SIG-M5 (cell line): ENCODE measurements at places on chromosomes 2 and 18.

- no peak for DNase-seq
Measured at GRCh38 chr2:208266553-208266893, 468 bp downstream of the PIKFYVE start.

DNA sequence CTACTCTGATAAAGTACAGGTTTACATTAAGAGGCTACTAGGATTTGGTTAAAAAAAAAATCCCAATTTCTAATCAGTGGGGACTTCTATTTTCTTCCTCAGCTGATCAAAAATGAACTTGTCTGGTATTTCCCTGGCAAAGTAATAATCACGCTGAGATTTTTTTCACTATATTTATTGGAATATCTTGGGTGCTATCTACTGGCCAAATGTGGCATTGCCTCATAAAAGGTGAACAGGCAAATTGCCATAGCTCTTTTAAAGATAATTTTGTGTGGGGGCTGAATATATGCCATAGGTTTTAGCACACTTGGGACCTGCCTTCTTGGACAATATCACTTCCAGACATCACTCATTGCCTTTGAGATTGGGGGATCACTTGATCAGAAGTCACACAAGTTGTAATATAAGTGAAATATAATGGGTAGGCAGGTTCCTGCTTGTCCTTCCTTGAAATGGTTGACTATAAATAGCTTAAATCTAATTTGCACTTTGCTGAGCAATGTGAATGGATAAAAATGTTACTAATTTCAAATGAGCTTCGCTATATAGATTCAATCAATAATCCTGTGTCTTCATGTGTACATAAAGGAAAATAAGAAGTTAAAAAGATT is 7.0 kb upstream of the NXPH2 start:
- DNase-seq, result no peak

GRCh38 chr2:209411718-209412117 is 12.1 kb upstream of the MAP2 start:
- DNase-seq, result no peak

DNA sequence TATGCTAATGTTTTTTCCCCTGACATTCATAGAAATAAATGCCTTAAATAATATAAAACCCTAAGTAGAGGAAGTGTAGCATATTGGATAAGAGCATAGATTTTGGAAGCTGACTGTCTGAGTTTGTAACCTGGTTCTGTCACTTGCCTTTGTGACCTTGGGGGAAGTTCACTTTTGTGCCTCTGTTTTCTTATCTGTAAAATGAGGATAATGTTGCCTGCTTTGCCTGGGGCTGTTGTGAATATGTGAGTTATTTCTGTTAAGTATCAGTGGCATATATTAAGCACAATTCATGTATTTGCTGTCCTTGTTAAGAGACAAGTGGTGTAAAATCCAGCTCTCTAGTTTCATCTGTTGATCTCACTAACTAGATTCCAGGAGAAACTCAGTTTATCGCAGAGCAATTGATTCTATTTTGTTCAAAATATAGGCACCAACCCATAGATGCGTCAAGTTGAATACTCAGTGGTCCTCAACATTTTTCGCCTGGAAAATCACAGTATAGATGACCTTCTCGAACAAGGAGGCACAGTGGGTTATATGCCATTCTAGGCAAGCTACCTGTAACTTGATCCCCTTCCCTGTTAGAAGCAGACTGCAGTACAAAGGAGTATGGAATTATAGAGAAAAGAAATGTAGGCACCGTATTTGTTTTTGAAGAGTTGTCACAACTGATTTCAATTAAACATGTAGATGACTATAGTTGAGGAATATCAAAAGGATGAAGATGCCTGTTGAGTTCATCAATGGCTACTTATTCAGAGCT is 67.0 kb downstream of the SOCS6 start:
- no peak for DNase-seq

GRCh38 chr18:47926101-47926850 is 4.2 kb downstream of the SMAD2 start:
- no peak for DNase-seq

GRCh38 chr2:30324245-30324908 is 93.0 kb downstream of the LBH start:
- DNase-seq, result no peak

DNA sequence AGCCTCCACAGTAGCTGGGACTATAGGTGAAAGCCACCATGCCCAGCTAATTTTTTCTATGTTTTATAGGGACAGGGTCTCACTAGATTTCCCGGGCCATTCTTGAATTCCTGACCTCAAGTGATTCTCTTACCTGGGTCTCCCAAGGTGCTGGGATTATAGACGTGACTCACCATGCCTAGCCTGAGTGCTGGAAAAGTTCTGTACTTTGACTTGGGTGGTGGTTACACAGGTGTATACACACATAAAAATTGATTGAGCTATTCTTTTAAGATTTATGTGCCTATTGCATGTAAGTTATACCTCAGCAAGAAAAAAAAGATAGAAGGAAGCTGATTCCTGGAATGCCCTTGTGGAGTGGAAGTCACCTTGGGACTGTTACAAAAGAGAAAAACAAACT is 34.8 kb upstream of the KCNF1 start:
- DNase-seq, result no peak

DNA sequence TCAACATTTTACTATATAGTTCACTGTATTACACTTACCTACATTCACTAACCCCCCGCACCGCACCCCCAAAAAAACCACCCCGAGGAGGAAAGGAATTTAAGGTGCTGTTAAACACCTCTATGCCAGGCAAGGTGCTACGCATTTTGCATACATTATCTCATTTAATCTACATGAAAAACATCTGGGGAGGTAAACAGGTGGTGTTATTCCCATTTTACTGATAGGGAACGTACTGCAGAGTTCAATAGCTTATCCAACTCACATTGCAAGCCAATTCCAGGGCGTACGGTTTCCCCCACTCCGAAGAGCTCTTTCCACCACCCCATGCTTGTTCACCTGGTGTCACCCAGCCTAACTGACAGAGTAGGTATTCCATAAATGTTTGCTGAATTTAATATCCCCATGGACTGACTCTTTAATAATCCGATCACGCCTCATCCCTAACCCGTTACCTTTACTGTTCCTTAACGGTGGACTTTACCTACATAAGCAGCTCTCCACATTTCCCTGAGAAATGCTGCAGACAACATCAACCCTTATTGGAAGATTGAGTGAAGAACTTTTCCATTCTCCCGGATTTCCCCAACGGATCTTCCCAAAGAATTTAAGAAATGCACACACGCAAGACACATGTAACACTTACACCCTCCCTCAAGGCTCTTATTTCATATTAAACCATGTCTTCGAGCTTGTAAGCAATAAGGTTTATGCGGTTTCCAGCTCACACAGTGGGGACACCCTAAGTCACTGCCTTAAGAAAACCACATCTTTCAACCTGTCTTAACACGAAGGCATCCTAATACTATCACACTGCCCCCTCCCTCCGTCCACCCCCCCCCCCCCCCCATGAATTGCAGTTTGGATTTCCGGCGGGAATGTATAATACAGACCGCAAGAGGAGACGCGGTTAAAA is 1.2 kb downstream of the RAPH1 start:
- no peak for DNase-seq

DNA sequence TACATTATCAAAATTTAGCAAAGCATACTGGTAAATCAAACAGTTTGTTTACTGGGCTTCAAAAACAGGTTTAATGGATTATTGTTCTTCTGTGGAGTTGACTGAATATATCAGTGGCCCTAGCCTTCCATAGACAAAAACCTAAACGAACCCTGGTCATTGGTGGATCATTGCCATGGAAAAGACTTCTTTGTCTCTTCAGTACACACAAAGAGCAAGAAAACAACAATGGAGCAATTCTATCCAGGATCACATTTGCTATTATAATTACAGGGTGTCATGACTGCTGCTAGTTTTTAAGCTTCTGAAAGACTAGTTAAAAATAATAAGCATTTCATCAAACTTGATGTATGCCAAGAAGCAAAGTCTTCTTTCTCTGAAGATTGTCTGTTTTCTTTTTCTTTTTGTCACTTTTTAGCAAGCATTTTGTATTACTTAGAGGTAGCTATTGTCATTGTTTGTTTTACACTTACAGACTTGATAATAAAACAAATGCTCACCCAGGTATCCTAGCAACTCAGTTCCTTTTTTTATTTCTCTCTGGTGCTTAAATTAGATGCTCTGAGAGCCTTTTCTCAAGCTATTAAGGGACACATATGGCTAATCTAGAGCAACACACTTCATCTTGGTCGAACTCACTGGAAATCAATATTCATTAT is 1228.7 kb upstream of the DDX18 start:
- no peak for DNase-seq

DNA sequence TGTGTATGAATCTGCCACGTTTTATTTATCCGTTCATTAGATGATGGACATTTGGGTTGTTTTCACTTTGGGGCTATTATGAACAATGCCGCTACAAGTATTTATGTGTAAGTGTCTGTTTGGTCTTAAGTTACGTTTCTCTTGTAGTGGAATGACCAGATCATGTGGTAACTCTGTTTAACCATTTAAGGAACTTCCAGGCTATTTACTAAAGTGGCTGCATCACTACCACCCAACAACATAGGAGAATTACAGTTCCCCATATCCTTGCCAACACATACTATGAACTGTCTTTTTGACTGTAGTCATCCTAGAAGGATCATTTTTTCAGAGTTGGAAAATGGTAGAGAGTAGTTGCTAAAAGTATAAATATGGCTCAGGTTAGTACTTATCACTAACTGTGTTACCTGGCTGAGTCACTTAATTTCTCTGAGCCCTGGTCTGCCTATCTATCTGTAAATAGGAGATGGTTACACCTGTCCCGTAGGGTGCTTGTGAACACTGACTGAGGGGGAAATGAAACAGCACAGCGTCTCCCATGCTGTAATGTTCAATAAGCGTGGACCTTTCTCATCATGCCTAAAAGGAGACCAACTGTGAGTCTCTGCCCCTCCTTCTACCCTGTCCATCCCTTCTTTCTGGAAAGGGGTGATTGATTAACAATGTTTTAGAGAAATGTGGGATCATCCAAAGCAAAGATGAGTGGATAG is 103.1 kb downstream of the SH3RF3 start:
- no peak for DNase-seq

DNA sequence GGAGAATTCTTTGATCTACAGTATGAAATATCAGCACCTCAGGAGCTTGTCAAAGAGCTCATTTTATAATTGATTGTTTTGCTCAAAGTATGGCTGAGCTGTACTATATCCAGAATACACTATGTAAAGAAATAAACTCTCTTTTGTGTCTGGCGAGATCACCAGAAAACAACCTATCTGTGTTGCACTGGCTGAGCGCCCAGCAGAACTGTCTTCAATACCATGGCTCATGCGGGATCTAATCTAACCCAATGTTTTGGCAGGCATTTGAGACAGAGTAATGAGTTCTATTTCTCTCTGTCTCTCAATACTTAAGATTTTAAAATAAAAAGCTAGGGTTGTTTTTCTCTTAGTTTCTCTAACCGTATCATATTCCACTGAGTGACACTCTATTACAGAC is 192.4 kb downstream of the L3MBTL4 start:
- DNase-seq, result no peak

GRCh38 chr2:229640636-229641035 is 73.7 kb downstream of the DNER start:
- DNase-seq, result no peak

DNA sequence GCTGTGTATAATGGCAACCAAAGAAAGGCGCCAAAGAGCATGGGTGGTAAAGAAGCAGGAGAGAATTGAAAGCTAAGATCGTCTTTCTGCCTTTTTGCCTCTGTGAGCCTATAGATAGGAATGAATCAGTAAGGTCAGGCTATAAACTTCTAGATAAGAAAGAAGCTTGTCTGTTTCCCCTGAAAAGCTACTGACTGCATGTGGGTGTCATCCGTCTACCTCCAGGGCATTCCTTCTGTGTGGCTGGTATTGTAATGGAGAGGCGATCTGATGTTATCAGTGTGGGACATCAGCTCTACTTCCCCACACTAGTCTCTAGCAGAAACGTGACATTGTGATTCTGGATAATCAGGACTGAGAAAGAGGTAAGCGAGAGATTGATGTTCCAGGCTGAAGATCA is 63.4 kb upstream of the PLA2R1 start:
- no peak for DNase-seq

GRCh38 chr18:66461344-66461743 is 142.5 kb downstream of the CDH19 start:
- DNase-seq, result no peak

DNA sequence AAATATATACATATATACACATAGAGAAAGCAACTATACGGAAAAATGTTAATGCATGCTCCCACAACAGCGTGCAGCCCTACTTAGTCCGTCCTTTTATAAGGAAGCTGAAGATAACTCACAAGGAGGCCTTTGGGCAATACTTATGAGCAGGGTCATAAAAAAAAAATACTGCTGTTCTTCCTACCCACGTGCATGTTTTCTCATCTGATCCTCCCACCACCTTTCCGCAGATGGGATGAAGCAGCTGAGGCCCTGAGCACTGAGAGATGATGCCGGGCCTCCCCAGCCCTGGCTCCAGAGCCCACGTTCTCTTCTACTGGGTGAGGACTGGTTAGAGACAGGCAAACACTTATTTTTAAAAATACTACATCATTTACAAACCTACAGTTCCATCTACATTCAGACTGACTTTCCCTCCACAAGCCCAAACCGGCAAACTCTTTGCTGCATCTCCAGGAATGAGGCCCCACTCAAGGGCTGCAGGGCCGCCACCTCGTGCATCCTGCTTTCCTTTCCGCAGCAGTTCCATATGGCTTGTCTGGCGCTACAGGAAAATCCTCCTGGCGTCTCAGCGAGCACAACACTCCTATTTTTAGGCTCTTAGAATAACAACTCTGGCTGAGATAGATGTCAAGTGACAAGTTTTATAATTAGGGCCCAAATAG is 41.6 kb downstream of the TBC1D8 start:
- DNase-seq, result no peak

- no peak for DNase-seq
Measured at GRCh38 chr2:238458651-238459050, 31.9 kb downstream of the ASB1 start.

DNA sequence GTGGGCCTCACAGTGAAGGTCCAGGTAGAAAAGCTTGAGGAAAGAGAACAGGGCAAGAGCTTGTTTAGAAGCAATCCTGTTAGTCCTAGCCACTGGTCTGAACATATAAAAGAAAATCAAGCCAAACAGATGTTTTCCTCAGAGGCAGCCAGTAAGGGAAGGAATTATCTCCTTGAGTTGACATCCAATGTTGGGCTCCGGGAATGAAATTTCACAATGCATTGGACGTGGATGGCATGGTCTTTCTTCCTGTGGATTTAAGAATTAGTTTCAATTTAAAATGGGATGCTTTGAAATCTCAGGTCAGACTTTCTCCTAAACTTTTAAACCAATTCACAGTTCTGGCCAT is 92.1 kb downstream of the ACKR3 start:
- DNase-seq, result no peak
